ENCODE measurements at places on chromosomes 11 and 22.

DNA sequence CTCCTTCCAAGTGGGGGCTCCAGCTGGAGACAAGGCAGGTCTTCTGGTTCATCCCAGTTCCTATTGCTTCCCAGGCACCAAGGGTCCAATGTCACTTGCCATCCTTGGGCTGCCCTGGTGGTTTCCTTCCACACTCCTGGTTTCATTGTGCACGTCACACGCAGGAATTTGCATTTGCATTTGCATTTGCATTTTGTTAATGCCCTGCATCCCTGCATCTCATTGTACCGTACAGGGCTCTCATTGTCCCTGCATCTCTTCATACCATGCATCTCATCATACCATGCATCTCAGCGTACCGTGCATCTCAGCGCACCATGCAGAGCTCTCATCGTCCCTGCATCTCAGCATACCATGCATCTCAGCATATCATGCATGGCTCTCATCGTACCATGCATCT, 112.2 kb upstream of the SYT13 start:
- no peak for DNase-seq

DNA sequence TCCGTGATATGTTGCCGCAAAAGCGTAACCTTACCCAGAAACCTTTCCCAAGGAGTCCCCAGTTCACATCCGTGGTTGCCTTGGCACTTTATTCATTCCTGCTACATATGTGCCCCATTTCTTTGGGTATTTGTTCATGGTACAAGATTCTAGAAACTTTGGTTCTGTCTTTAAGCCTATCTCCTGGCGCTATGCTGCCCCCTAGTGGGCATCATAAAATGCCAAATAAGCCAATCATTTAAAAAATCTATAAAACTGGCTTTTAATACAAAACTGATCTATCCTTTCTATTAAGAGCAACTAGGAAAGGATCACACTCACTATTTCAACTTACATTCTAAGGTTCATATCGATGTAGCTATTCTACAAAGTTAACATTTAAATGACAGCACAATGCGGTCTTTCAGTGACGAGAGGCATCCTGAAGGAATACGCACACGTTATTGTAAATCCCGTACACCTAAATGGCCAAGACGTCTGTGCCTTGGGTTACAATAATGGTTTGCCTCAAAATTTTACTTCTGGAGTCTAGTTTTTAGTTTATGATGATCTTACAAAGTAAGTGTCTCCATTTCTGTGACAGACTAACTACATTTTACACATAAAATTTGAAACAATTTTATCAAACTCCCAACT, 16.2 kb downstream of the PIWIL3 start:
- DNase-seq: no peak

DNA sequence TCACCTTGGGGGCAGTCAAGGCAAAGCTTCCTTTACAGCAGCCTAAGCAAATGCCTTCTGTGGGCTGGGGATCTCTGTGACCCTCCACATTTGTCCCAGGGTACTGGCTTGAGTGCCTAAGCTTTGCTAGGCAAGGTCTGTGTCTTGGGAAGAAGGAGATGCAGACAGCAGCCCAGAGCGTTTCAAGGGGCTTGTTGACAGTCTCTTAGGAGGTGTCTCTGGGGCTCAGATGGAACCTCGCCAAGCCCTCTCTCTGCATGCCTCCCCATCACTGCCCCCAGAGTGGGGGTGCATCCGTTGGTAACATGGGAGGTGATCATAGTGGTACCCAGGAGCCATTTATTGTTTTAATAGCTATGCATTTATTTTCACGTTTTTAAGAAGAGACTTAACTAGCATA, 29.1 kb upstream of the TMPRSS4 start:
- DNase-seq: no peak

- no peak for DNase-seq
Measured at GRCh38 chr11:78418584-78419211, 1.1 kb upstream of the GAB2 start.

DNA sequence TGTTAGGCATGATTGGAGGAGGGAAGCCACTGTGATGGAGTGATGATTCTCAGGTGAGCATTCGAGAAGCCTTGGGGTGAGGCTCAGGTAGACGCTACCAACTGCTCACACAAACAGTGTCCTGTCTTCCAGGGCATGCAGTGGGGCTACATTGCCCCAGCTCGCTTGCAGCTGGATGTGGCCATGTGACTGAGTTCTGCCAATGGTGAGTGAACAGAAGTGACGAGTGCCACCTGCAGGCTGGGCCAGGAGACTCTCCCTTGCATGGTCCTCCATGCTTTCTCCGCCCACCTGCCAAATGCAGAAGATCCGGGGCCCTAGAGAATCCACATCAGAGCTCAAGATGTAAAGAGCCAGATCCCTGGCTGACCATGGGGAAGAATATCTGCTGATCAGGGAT, 195.9 kb downstream of the BCR start:
- no peak for DNase-seq

- DNase-seq: no peak
Measured at GRCh38 chr11:57410287-57410686, 16.6 kb downstream of the SLC43A3 start.

DNA sequence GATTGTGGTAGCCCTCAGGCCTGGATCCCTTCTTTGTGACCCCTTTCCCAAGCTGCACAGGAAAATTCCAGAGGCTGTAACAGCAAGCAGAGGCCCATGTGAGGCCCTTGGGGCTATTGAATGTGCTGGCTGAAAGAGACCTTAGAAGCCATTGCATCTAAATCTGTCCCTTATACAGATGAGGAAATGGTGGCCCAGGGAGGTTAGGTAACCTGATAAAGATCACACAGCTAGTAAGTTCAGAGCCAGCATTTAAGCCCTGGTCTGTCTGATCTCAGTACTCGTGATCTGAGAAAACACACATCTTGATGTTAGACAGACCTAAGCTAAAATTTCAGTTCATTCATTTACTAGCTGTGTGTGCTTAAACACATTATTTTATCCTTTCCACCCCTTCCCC, 115.9 kb upstream of the TBCEL start:
- no peak for DNase-seq

GRCh38 chr11:35260342-35260985, 121.5 kb downstream of the CD44 start:
- DNase-seq: no peak

All from cortex of kidney (tissue), 1 donor.